ENCODE measurements at places on chromosomes 7 and 10.

GRCh38 chr10:70940834-70941568 is 52.6 kb upstream of the PCBD1 start:
- DNase-seq, result no peak

GRCh38 chr7:27138472-27138871 is 5.0 kb downstream of the HOXA5 start:
- no peak for DNase-seq

GRCh38 chr10:113520690-113521474 is 32.0 kb upstream of the HABP2 start:
- DNase-seq, result peak; percentile 15

DNA sequence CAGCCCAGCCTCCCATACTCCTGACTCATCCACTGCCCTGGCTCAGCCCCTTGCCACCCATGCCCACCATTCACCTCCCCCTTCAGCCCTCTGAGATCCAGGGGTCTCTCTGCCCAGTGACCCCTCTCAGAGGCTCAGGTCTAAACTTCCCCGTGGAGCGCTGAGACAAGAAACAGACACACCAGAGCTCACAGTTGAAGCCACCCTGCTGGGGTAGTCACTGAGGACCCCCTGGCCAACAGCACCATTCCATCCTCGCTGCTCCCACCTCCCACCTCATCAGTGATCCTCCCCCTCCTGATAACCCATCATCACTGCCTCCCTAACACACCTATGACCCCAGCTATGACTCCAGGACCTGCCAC is 100.7 kb downstream of the GRID1 start:
- no peak for DNase-seq

DNA sequence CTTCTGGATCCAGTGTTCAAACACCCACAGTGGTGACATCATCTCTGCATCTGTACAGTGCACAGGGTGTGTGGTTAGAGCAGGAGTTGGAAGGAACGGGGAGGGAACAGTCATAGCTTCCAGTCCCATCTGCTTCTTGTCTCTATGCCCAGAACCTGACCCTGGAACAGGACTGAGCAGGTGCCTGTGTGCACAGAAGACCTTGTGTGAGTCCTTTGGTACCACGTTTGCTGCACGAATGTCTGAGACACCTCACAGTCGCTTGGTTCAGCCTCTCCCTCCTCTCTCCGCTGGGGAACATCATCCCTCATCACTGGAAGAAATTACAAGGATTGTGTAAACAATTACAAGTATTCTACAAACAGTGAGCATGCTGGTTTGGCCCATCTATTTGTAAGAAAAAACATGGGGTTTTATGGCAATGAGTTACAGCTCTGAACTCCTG is 243.0 kb upstream of the KLF6 start:
- DNase-seq, result no peak

GRCh38 chr10:126880926-126881325 is 24.3 kb upstream of the DOCK1 start:
- no peak for DNase-seq

GRCh38 chr10:61028861-61029361 is 84.9 kb upstream of the RHOBTB1 start:
- DNase-seq, result no peak

DNA sequence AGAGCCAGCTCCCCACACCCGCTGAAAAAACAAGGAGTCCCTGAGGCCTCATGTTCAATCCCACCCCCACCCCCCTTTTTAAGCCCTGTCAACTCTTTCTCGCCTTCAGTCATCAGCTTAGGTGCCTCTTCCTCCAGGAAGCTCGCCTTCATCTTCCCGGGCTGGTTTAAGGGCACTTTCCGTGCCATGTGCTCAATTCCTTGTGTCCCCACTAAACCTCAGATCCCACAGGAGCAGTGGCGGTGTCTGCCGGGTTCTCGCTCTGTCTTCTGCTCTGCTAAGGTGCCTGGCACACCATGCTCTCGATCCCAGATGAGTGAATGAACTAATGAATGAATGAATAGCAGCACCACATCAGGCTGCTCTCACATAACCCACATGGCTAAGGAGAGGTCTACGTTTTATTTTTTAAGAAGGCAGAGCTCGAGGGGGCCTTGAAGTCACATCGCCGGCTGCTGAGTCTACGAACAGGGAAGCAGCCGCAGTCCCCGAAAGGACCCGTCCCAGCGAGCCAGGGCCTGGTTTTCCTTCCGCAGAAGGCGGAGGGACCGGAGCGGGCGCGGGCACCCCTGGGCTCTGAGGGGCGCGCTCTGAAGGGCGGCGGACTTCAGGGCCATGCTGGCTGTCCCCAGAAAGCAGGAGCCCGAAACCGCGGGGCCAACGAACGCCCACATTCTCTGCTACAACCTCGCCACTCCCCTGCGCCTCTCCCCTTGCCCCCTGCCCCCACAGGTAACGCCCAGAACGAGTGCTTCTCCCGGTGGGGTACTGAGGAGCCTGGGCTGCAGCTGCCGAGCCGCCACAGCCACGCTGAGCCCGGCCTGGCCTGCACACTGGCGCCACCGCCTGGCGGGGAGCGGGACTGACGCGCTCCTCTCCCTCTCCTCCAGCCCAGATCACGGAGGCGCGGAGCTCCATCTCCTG is 73.4 kb upstream of the KCNMA1 start:
- DNase-seq, result peak; percentile 74

- no peak for DNase-seq
These were observed 6.3 kb downstream of the HOXA4 start for GRCh38 chr7:27124096-27124901.

DNA sequence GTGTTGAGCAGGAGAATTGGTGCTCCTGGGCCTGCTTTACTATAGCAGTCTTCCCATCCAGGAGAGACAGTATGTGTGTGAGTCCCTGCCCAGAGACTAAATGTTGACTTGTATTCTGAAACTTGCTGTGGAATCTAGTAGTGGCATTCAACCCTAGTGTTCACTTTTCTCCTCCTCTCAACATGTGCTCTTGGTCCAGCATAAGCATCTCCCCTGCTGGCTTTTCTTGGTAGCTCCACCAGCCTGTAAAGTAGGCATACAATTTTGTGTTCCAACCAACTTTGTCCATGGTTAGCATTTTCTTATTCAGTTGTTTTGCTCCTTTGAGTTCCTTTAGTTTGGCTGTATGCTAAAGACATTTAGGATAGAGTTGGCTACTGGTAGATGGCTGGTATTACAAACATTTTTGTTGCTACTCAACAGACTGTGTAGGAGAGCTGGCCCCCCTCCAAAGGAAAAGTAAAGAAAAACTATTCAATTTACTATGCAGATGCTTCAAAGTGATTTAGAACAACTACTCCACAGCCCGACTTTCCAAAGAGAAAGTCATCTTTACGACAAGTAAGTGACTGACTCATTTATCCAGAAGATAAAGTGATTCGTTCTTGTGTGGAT is 46.0 kb downstream of the ASB4 start:
- DNase-seq, result no peak

- DNase-seq, result no peak
These were observed 20.0 kb downstream of the SEPTIN7 start for GRCh38 chr7:35820858-35821257.
